ENCODE measurements at places on chromosomes 2 and 18.

DNA sequence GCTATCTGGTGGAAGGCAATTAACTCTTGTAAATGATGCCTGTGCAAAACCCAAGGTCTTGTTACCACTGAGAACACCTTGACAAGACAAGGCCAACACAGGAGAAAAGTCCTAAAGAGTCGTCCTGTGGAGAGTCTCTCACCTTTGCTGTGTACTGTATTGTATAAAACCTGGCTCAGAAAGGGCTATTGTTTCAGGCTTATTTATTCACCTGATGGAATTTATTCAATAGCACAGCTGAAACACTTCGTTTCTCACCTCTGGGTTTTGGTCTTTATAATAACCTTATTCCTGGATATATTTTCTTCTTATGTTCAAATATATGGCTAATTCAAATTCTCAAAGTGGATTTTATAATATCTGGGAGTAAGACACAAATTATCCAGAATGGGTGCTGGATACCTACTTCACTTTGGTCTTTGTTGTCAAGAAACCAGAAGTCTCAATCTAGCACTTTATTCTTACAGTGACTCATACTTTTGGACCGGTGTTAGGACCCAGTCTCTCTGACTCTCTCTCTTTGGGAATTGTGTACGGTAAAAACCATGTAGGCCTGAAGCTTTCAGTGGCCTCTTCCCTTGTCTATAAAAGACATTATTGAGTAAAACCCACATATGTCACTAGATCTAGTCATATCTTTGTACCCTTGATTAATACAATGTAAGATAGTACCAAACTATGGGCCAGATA, 16.1 kb upstream of the STAT4 start:
- no peaks in the 10 kb centered on the region for H3K36me3 ChIP-seq
- H3K27ac ChIP-seq: peak overlapping the region; percentile 56
- H3K4me1 ChIP-seq: peaks cover 10% of the 10 kb centered on the region
- H3K27me3 ChIP-seq: no peaks in the 10 kb centered on the region

- no peak overlapping the region for H3K27ac ChIP-seq
- peaks cover under 1% of the 10 kb centered on the region for H3K4me1 ChIP-seq
- no peaks in the 10 kb centered on the region for H3K27me3 ChIP-seq
- H3K4me3 ChIP-seq: no peak overlapping the region
- no peak for DNase-seq
Measured at GRCh38 chr2:20130821-20131645, 79.6 kb upstream of the LAPTM4A start.

DNA sequence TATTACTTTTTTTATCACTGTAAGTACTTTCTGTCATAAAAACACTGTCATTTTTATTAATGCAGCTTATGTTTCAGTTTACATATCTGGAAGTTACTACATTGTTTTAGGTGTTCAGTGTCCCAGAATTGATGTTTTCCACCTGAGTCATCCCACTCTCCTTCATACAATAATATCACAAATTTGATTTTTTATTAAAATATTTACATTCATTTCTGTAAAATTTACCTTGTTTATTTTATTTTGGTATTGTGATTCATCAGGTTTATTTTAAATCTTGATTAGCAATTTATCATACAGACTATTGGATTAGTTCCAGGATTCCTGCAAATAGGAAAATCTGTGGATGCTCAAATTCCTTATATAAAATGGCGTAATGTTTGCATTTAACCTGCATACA, 1662.9 kb downstream of the SUCLG1 start:
- no peaks in the 10 kb centered on the region for H3K27me3 ChIP-seq
- H3K27ac ChIP-seq: no peak overlapping the region
- H3K4me1 ChIP-seq: no peaks in the 10 kb centered on the region
- H3K4me3 ChIP-seq: no peak overlapping the region

DNA sequence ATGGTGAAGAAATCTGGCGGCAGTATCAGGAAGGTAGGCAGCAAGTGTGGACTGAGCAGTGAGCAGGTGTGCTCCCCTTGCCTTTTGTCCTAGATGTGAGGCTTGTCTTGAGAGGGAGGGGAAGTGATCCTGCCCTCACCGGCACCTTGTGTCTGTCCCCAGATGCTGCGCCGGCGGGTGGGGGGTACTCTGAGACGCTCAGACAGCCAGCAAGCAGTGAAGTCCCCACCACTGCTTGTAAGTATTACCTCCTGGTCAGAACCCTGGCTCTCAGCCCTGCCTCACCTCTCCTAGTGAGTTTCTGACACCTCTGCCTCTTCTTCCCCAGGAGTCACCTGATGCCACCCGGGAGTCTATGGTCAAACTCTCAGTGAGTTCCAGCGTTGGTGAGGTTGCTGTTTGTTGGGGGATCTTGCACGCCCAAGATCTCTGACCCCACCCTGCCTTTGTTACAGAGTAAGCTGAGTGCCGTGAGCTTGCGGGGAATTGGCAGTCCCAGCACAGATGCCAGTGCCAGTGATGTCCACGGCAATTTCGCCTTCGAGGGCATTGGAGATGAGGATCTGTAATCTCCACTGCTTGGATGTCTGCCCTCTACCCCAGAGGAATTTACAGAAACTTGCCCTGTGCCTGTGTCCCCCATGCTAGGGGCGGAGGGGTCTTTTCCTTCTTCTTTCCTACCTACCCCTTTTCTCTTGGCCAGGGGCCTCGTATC, 4.2 kb downstream of the ZNF513 start:
- DNase-seq: no peak
- H3K27ac ChIP-seq: no peak overlapping the region
- H3K4me3 ChIP-seq: no peak overlapping the region
- H3K36me3 ChIP-seq: peaks cover 62% of the 10 kb centered on the region

- no peak overlapping the region for H3K27ac ChIP-seq
- no peak overlapping the region for H3K4me3 ChIP-seq
- H3K4me1 ChIP-seq: no peaks in the 10 kb centered on the region
- no peaks in the 10 kb centered on the region for H3K36me3 ChIP-seq
Measured at GRCh38 chr2:199814101-199814816, 36.7 kb downstream of the FTCDNL1 start.

DNA sequence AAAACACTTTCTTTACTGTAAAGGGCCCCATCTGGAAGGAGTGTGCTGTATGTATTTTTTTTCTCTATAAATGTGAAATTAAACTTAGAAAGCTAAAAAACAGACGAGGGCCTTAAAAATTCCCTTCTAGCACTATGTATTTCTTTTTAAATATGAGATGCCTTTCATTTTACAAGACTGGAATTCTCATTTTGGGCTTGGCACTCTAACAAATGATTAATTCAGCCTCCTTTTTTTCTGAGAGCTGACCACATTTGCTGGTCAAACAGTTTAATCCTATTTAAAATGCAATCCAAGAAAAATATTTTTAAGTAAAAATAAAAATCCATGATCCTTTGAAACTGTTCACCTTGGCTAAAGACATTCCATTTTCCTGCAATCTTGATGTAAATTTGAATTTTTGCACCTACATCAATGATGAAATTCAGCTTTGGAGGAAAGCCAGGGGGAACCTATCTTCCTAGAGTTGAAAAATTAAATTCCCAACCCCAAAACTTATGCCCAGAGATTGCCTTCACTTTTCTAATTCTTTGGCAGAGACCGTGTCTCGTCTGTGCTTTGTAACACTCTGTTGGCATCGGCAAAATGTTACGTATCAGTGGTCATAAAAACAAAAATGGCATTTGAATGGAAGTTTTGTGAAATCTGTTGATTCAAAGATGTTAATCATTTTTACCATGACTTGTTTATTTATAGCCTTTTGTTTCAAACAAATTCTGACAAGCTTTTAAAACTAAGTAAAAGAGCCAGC, 284.5 kb downstream of the ZNF521 start:
- no peak overlapping the region for H3K27ac ChIP-seq
- no peaks in the 10 kb centered on the region for H3K36me3 ChIP-seq
- no peak overlapping the region for H3K4me3 ChIP-seq
- DNase-seq: no peak
- H3K27me3 ChIP-seq: no peaks in the 10 kb centered on the region
- peaks cover 10% of the 10 kb centered on the region for H3K4me1 ChIP-seq
